ENCODE measurements at places on chromosomes 12 and 14.

DNA sequence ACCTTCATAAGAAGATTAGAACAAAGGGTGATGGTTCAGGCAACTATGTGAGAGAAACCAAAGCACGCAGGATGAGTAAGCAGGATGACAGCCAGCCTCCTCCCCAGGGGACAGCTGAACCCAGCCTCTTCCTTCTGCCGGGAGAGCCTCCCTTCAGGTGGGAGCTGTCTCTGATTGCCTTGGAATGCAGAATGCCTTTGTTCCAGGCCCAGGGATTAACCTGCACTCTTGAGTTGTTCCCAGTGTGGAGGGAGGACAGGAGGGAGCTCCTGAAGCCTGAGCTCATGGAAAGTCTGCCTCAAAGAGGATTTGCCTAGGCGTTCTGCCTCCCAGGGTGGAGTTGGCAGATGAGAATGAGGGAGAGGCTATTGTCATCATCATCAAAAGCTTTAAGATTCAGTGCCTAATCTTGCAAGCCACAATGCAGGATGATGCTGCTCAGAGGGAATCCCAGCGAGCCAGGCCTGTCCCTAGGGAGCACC is 3.6 kb upstream of the KRT6A start:
- DNase-seq: no peak

GRCh38 chr12:5220835-5221234 is 177.2 kb downstream of the KCNA5 start:
- no peak for DNase-seq

- DNase-seq: no peak
Observed at GRCh38 chr14:102810523-102810922, 33.3 kb downstream of the TRAF3 start.

DNA sequence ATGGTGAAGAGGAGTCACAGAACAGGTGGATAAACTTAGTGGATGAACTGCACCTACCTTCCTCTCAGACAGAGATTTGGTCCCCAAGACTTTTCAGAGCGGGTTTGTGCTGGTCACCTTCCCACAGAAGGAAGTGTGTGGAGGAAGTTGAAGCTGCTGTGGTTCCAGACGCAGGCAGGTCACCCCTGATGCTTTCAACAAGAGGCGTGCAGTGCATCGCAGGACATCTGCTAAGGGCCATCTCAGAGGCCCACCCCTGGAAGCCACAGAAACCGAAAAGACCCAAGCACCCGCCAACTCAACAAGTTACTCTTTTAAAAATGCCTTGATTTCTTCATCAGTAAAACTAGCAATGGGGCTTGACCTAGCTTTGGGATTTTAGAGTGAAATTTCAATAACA is 1.0 kb upstream of the GPX2 start:
- no peak for DNase-seq

DNA sequence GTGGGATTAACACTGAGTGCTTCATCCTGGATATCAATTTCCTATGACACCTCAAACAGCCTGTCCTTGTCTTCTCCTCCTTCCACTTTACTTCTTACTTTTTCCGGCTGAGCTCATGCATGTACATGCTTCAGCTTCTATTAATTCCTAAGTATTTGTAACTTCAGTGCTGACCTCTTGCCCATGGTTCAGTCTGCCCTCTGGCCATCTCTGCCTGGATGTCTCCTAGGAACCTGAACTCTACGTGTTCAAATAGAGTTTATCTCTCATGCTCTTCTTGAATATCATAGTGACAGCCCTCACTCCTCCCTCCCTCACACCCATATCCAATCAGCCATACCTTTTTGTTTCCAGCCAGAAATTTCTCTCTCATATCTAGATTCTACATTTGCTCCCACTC is 141.6 kb downstream of the ATP23 start:
- no peak for DNase-seq

DNA sequence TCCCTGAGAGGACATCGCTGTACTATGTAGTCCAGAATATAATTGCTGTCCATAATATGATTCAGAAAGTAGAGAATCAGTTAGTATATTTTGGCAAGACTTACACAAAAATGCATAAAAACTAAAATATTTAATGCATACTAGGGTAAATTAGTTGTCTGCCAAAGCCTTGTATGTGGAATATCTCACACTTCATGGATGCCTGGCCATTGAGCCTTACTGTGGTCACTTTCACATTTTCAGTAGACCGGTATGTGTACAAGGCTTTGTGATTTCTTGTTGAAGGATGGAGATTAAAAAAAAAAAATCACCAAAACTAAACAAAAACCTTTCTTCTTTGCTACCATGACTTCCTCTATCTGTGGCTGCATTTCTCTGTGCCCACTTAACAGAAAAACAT is 197.3 kb upstream of the DDHD1 start:
- DNase-seq: no peak
